ENCODE measurements at places on chromosomes 3 and 15.

- DNase-seq = no peak
Observed at GRCh38 chr3:76869726-76870384, 170.0 kb upstream of the ROBO2 start.

GRCh38 chr15:87523516-87523915, 733.0 kb downstream of the NTRK3 start:
- DNase-seq = no peak

DNA sequence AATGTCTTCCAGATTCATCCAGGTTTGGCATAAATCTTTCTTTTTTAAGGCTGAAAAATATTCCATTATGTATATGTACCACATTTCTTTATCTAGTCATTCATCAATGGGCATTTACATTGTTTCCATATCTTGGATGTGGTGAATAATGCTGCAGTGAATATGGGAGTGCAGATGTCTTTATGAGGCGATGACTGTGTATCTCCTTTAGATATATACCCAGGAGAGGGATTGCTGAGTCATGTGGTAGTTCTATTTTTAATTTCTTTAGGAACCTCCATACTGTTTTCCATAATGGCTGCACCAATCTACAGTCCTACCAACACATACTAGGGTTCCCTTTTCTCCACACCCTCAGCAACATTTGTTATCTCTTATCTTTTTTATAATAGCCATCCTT, 96.3 kb downstream of the LRRC28 start:
- no peak for DNase-seq

DNA sequence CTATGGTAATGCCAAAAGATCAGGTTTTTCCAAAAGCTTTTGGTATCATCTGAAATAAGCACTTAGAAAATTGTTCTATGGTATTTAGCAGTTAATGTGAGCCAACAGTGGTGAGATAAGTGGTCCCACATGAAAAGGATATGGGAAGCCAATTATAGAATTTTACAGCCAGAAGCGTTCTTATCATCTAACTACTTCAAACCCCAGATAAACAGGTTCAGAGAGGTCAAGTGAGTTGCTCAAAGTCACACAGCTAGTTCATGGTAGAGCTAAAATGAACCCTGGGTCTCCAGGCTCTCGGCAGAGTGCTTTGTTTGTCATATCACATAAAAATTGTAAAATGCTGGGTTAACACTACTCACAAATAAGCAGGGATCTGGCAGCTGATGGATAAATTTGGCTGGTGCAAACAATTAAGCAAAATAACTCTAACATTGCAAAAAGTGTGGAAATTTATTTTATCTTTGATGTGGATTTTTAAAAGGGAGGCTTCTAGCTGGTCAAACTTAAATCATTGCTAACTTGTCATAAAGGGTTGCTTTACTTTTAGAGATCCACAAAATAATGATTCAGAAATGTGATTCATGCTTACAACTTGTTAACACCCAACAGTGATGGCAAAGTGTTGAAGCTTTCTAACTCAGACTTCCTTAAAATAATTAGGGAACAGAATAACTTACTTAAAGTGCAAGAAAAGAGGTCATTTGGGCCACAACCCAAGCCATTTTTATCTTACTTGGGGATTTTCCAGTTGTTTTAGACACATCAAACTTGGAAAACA, 202.8 kb upstream of the TBC1D5 start:
- peak; percentile 24 for DNase-seq

GRCh38 chr3:190346541-190346940, 24.3 kb upstream of the CLDN1 start:
- DNase-seq = peak; percentile 63

DNA sequence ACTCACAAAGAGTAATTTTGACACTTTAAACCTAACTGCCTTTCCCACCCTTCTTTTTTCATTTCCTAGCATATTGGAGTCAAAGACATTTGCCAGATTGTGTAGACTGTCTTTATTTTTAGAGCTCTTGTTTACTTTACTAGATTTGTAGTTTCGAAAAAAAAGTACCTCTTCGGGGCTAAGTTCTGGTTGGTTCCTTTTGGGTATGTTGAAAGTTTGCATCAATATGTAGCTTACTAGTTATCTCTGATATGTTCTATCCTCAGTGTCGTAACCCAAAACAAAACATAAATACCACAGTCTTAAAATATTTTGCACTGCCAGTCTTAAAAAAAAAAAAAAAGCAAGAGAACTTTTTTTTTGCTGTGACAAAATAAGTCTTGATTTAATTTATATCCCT, 52.2 kb downstream of the REC114 start:
- DNase-seq = no peak

- DNase-seq = peak; percentile 81
Observed at GRCh38 chr3:168870892-168871291, 775.2 kb upstream of the GOLIM4 start.

- no peak for DNase-seq
Observed at GRCh38 chr3:188453431-188454384, 299.8 kb downstream of the LPP start.

GRCh38 chr3:152403632-152404066, 134.9 kb downstream of the MBNL1 start:
- DNase-seq = peak; percentile 85

GRCh38 chr3:58952128-58952917, 97.5 kb downstream of the CFAP20DC start:
- DNase-seq = peak; percentile 93

DNA sequence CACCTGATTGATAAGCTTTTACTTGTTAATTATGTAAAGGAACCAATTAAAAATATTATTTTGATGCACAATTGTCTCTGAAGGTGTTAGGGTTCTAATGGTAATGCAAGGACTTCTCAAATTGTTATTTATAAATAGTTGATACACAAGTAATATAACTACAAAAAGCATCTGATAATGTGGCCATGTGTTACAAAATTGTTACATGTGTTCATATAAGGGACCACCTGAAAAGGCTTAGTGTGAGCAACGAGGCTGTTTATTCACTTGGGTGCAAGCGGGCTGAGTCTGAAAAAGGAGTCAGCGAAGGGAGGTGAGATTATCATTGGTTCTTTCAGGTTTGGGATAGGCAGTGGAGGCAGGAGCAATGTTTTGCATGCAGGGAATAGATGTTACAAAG, 421.9 kb upstream of the CADM2 start:
- no peak for DNase-seq

- no peak for DNase-seq
Observed at GRCh38 chr3:107430996-107431245, 53.7 kb downstream of the CCDC54 start.

GRCh38 chr3:47161983-47162696, 1.8 kb downstream of the SETD2 start:
- peak; percentile 17 for DNase-seq

DNA sequence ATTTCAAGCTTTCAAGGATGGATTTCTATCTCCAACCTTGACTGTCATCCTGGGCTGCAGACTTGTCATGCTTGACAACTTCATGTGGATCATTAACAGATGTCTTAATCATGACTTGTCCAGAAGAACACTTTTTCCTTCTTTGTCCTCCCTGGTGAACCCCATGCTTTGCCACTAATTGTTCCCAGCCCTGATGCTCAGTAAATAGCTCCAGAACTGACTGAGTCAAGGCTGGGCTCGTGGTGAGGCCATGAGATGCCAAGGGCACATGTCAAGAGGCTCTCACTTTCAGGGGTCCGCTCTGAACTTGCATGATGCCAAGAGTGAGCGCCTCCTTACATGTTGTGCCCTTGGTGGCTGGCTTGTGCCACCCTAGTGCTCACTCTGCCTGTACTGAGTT, 48.9 kb upstream of the KY start:
- DNase-seq = peak; percentile 78

DNA sequence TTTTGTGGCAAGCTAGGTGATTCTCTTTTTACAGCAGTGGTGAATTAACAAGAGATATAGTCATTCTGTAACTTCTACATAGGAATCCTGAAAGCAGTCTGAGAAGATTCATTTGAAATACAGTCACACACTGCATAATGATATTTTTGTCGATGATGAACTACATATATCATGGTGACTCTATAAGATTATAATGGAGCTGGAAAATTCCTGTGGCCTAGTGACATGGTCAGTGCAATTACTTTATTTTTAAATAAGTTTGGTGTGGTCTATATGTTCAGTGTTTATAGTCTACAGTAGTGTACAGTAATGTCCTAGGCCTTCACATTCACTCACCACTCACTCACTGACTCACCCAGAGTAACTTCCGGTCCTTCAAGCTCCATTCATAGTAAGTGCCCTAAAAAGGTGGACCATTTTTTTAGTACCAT, 511.4 kb upstream of the MCTP2 start:
- DNase-seq = no peak

GRCh38 chr3:116246406-116246980, 198.8 kb downstream of the LSAMP start:
- DNase-seq = no peak

GRCh38 chr15:25862472-25863110, 536 bp downstream of the ATP10A start:
- no peak for DNase-seq

DNA sequence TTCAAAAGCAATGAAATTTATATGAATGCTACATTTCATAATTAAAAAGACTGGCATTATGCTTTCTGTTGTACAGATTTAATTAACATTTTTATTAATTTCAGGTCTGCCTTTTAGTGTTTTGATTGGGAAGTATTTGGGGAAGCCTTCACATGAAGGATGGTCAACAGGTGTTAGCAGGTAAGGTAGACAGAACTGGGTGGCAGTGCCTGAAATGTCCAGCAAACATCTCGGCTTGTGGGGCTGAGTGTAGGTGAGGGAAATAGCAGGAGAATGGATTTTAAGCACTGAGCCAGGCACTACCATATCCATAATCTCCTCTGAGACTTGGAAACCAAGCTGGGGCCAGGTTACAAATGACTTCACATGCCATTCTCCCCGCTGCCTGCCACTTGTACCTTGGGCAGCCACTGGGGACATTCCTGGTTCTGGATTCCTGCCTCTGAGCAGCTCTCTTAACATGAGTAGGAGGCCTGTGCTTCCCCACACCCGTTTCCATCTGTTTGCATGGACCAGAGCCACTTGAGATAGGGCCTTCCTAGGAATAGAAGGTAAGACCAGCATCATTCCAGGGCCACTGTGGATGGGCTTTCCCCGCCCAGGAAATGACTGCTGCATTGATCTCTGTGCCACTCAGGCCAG, 125.9 kb upstream of the HES1 start:
- peak; percentile 34 for DNase-seq

DNA sequence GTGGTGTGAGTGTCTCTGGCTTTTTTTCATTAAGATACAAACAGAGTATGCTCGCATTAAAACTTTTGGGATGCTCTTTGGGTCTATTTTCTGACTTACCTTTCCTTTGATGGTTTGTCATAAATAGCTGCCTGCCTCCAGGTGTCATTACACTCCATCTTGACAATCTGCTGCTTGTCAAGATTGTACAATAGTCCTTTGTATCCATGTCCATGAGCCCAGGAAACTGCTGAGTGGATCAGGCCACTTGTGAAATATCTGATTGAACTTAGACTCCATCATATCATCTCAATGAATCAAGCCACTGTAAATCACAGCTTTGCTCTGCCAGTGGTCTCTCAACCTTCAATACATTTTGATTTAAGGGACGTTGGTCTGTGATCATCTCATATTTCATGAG, 135.2 kb downstream of the ECT2 start:
- DNase-seq = no peak

DNA sequence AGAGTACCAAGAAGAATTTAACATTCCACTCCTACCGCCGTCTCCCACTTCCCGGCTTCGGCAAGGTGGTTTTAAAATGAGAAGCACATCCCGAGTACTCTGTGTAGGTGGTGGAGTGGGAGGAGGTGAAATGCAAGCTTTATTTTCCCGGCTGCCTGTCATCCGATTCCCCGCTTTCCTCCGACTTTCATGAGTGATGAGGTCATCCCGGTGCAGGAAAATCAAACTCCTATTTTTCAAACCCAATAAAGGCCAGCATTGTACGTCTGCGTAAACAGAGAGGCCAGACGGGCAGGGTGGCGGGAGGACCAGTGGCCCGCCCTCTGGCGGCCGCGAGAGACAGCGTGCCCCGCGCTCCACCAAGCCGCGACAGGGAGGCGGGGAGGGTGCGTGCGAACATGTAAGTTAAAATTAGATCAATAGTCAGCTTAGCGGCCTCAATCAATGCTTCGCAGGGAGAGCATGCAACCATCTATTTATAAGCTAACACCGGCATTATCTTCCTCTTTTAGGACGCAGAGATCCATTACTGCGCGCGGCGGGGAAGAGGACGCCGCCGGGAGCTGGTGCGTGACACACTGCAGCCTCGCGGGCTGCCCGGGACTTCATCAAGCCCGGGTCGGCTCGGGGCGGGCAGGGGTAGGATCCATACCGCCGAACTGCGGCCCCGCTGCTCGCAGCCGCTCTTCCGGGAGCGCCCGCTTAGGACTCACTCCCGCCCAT, 163.3 kb downstream of the CD47 start:
- DNase-seq = peak; percentile 61

GRCh38 chr3:128089135-128089534, 34.5 kb downstream of the RUVBL1 start:
- no peak for DNase-seq

GRCh38 chr3:53258600-53259426, 3.0 kb upstream of the TKT start:
- DNase-seq = no peak

- DNase-seq = no peak
Observed at GRCh38 chr3:176757429-176757828, 439.9 kb downstream of the TBL1XR1 start.

DNA sequence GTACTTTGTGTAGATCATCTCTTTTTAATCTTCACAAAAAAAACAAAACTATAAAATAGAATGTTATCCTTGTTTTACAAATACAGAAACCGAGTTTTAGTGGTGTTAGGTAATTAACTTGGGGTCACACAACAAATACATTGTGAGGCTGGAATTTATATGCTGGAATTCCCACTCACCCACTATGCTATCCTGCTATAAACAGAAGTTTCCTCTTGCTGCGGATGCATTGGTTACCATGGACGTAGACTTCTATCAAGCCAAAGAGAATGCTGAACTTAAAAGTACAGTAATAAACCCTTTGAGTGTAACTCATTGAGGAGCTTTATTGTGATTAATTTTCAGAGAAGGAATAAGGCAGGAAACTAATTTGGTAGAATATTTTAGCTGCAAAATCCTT, 9.2 kb downstream of the SNAP23 start:
- peak; percentile 28 for DNase-seq

GRCh38 chr3:33868309-33868708, 69.9 kb downstream of the PDCD6IP start:
- DNase-seq = no peak

- no peak for DNase-seq
Observed at GRCh38 chr3:8519156-8519555, 17.5 kb downstream of the LMCD1 start.

DNA sequence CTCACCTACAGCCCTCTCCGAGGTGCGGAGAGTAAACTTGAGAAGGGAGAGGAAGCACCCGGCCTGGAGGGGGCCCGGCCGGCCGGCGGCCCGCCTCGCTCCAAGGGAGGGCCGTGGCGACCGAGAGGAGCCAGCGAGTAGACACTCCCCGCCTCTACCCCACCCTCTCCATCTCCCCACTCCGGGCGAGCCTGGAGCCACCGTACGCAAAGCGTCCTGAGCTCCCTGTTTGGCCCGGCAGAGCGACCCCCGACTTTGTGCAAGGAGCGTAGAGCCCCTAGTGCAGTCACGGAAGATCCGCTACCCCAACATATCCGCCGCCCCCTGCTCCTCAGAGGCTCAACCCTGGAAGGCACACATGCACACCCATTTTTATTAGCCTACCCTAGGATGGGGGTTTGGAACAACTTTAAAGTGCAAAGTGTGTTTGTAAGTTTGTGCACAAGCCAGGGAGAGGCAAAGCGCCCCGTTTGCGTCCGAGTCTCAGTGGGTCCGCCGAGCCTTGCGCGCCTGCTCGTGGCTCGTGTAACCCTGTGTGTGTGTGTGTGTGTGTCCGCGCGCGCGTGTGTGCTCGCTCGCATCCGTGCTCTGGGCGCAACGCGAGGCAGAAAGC, 508 bp upstream of the SMAD6 start:
- no peak for DNase-seq
